ENCODE measurements at places on chromosomes 12 and 14. TPM values are rescaled to one million over a fixed set of nuclear protein-coding genes. Genes with fewer than 3 reads are reported as not detected.

Gene ARHGAP9
- total RNA-seq: 0.94 TPM

Gene SLCO1B3
- not detected for total RNA-seq

Gene OR11H12
- total RNA-seq: not detected

Gene RNF212B
- total RNA-seq: not detected

Gene RTL1
- not detected for total RNA-seq

Gene HOXC5
- not detected for total RNA-seq

Gene LRCOL1
- not detected for total RNA-seq

Gene MAP1LC3B2
- 4.1 TPM for total RNA-seq

Gene GPR33
- total RNA-seq: not detected

Gene GALNT8
- total RNA-seq: 63.5 TPM

Gene NUMB
- 52.3 TPM for total RNA-seq

Gene PPP2R5C
- 165 TPM for total RNA-seq

Gene PPM1H
- 9.7 TPM for total RNA-seq

Gene NUBPL
- total RNA-seq: 23.5 TPM

Gene CCND2
- total RNA-seq: 301 TPM

Gene NTN4
- total RNA-seq: 62.9 TPM

Gene HDAC7
- 18.5 TPM for total RNA-seq

Data from parietal lobe (tissue), 2 donors.